Effector memory CD8-positive, alpha-beta T cell (primary cell): ENCODE measurements at places on chromosomes 3 and 15.
A peak's percentile ranks its signal among the peaks of the same experiment; 100 is the strongest.

- DNase-seq = no peak
Measured at GRCh38 chr3:64832098-64832497, 144.3 kb upstream of the ADAMTS9 start.

DNA sequence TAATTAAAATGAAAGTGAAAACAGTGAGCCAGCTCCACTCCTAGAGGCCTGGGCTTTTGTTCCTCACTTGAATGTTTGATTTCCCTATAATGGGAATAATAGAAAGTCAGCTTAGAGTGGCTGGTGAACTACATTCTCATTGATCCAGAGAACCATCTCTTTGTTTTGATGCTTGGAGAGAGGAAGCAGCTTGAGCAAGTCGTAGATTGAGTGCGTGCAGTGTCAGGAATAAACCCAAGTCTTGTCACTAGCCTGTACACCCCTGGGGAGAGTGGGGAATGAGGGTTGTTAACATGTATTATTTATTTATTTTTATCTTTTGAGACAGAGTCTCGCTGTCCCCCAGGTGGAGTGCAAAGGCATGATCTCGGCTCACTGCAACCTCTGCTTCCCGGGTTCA is 885 bp upstream of the LSG1 start:
- DNase-seq = no peak

DNA sequence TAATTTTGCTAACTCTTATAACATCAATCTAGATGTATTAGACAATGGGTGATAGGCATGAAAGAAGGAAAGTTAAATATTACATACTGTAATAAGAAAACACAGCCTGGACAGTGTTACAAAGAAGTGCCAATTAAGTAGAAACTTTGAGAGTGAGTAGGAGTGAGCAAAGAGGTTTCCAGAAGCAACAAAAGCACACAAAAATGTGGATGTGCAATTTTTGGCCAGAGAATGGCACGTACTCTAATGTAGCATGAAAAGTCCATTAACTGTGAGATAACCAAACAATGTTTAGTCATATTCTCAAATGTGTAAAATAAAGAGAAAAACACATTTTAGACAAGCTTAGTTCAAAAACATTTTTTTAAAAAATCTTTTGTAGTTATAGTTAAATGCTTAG is 567.3 kb downstream of the ROBO1 start:
- no peak for DNase-seq

GRCh38 chr15:33198541-33198940 is 4.0 kb upstream of the FMN1 start:
- DNase-seq = no peak

DNA sequence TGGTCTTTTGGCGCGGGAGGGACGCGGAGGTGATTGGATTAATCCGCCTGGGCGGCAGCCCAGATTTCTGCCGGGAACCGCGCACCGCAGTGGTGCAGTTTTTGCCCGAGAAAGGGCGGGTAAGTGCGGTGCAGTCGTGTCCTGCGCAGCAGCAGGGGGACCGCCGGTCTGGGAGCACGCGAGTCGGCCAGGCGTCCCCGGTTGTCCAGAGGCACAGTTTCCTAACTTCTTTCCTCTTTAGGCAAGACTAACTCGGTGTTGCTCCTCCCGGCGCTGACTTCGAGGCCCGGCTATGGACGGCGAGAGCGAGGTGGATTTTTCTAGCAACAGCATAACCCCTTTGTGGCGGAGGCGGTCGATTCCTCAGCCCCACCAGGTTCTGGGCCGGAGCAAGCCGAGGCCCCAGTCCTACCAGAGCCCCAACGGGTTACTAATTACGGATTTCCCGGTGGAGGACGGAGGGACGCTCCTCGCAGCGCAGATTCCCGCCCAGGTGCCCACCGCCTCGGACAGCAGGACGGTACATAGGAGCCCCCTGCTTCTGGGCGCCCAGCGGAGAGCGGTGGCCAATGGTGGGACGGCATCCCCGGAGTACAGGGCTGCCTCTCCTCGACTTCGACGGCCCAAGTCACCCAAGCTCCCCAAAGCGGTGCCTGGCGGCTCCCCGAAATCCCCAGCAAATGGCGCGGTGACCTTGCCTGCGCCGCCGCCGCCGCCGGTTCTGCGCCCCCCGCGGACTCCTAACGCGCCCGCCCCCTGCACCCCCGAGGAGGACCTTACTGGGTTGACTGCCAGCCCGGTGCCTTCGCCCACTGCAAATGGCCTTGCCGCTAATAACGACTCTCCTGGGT is 736 bp downstream of the ARHGEF26 start:
- DNase-seq = no peak

DNA sequence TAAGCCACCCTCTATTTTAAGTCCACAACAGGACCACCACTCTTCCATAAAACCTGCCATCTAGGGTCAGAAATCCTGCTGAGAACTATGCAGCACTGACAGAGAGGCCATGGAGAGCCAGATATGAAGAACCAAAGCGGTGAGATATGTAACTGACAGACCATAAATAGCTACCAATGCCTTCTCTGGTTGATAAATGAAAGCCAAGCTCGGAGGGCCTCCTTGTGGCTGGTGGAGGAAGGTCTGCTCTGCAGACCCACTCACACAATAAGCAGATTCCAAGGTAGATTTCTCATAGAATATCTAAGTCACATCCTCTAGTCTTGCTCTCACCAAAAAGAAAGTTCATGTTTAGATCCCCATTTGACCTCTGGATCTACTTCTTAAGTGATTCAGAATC is 38.9 kb downstream of the RYK start:
- DNase-seq = no peak

- DNase-seq = no peak
Measured at GRCh38 chr15:93060336-93061248, 28.4 kb downstream of the RGMA start.

- DNase-seq = no peak
Measured at GRCh38 chr3:6264036-6264435, 596.9 kb upstream of the GRM7 start.

GRCh38 chr3:37173806-37174205 is 576 bp downstream of the LRRFIP2 start:
- no peak for DNase-seq

DNA sequence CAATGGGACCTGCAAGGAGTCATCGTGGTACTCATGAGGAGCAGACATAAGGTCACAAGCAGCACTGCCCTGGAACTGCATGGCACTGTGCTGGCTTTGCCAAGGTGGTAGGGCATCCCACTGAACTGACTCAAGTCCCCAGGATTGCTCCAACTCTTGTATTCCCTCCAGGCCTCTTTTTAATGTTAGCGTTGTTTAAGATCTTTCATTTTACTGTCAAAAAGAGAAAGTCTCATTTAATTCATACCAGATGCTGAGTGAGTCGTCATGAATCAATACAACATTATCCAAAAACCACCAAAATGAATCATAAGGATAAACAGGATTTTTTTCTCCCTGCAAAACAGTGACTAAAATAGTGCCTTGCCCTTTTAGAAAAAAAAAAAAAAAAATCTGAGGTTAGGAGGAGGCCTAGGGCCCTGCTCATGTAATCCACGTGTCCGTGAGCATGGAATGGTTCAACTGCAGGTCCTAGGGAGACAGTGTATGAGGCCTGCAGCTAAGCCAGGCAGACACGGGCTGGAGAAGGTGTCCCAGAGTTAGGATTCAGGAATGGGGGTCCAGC is 36.7 kb upstream of the BLM start:
- no peak for DNase-seq

DNA sequence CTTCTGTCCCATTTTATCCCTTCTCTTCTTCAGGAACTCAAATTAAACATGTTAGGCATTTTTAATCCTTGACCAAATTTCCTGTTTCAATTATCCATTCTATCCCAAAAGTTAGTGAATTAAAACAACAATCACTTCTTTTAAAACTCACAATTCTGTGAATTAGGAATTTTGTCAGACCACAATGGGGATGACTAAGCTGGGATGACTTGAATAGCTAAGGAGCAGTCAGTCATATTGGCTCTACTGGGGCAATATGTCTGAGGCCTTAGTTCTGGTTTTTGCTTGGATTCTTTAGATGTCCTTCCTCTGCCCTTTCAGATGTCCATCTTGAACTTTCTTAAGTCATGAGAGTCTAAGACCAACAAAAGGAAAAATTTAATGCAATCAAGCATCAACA is 178.2 kb upstream of the TGFBR2 start:
- no peak for DNase-seq

GRCh38 chr3:4983739-4984510 is 4.7 kb downstream of the BHLHE40 start:
- DNase-seq = peak; percentile 73

DNA sequence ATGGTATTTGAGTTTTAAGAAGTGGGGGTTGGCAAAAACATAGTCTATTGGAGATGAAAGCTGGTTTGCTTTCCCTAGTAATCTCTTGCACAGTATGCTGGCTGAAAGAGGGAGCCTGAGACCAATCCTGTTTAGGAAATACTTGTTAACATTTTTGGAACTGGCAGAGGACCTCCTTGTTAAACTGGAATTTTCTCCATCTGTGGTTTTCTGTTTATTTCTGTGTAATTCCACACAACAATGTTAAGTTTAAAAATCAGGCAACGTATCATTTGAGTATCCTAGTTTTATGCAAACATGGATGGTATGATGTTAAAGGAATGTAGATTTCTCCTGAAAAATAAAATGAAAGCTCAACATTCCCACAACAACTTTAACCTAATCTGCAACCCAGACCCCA is 536.0 kb upstream of the TBL1XR1 start:
- DNase-seq = no peak

DNA sequence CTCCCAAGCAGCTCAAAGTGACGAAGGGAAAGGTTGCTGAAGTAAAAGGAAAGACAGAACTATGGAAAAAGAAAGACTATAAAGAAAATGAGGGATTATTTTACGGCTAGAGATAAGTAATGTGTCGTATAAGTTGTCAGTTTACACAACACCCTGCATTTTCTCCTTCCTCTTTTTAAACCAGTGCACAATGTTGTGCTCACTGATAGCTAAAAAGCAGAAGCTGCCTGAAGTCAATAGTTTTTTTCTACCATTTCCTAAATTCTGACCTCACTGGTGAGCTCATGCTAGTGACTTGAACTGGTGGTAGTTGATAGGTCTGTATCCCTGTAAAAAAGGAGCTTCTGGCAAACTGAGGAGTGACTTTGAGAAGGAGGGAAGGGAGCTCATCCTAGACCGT is 368.6 kb upstream of the GBE1 start:
- DNase-seq = no peak

DNA sequence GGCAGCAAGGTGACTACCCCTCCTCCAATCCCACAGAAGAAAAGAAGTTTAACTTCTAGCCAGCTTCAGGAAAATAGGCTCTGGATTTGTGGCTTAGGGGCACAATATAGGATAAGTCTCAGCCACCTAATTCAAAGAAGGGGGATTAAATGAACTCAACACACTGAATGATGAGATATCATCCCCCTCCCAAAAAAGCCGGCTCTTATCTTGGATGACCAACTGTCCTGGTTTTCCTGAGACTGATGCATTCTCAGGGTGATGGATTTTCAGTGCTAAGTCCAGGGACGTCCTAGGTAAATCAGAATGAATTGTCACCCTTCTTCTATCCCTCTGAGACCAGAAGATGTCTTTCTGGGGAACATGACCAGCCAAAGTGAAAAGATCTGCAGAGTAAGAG is 487.0 kb upstream of the PROK2 start:
- DNase-seq = no peak

- no peak for DNase-seq
Measured at GRCh38 chr3:3665961-3666640, 133.1 kb upstream of the LRRN1 start.

DNA sequence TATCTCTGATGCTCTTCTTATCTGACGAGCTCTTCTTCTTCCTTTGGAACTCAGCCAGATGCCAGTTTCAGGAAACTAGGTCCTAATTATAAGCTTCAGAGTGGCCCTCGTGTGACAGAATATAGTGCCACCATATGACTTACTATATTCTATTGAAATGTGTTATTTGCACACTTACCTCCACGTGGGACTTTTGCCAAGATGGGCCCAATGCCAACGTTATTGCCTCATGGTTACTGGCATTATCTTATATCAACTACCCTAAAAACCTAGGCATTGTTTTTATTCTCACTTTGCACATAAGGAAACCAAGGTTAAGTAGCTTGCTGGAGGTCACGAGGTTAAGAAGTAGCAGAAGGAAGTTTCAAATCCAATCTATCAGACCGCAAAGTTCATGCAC is 71.3 kb upstream of the SLCO3A1 start:
- DNase-seq = no peak

DNA sequence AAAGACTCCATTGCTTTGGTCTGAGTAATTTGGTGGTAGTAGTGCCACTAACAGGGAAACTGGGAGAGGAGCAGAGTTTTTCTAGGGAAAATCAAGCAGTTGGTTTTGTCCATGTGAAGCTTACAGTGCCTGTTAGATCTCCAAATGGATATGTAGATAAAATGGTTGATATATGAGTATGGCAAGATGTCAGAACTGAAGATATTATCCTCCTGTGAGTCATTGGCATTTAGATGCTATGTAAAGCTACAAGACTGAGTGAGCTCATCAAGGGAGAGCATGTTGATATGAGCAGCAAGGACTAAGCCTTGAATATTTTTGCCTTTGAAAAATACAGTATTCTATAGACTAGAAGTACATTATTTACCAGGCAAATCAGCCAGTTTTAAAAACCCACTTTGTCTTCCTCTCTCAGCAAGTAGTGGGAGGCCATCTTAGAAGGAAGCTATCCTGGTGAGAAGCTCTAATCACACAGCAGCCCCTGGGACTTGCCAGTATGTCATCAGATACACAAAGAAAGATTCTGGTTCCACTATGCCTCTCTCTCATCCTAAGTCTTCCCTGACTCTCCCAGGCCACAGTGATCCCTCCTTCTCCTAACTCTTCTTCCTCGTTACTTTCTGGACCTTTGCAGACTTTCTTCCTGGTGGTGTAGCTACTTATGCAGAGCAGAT is 77.4 kb upstream of the ANKRD28 start:
- no peak for DNase-seq
